ENCODE measurements at places on chromosomes 3 and 15. TPM values are rescaled to one million over a fixed set of nuclear protein-coding genes. Genes with fewer than 3 reads are reported as not detected.

GRCh38 chr3:2735392-2735894, 374.7 kb downstream of the IL5RA start:
- DNase-seq = no peak

GRM2 gene
- 0.41 TPM for total RNA-seq

- DNase-seq = peak; percentile 89
These were observed 50.7 kb downstream of the UMPS start for GRCh38 chr3:124780761-124781475.

GRCh38 chr3:76551739-76552138, 488.2 kb upstream of the ROBO2 start:
- no peak for DNase-seq

- no peak for DNase-seq
These were observed 8.1 kb downstream of the ARIH2 start for GRCh38 chr3:48926425-48927392.

ZBTB47 gene
- 118 TPM for total RNA-seq

DNA sequence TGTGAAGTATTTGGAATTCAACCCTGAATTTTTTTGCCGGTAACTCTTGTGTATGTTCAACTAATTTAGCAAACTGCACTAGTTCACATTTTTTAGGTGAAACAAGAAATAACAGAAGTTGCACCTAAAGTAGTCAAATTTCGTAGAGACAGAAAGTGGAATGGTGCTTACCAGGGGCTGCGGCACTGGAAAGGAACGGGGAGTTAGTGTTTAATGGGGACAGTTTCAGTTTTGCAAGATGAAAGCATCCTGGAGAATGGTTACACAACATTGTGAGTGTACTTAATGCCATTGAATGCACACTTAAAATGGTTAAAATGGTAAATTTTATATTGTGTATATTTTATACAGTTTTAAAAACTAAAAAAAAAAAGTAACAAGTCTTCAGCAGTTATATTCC, 27.4 kb downstream of the PPARG start:
- DNase-seq = no peak

GRCh38 chr15:45112143-45112590, 1.8 kb downstream of the DUOX2 start:
- no peak for DNase-seq

- no peak for DNase-seq
These were observed 187.2 kb downstream of the CACNA2D3 start for GRCh38 chr3:54309601-54310000.

GRCh38 chr3:104397713-104398112, 969.0 kb upstream of the ALCAM start:
- DNase-seq = no peak

GRCh38 chr3:52238193-52238760, 681 bp downstream of the TWF2 start:
- no peak for DNase-seq

DNA sequence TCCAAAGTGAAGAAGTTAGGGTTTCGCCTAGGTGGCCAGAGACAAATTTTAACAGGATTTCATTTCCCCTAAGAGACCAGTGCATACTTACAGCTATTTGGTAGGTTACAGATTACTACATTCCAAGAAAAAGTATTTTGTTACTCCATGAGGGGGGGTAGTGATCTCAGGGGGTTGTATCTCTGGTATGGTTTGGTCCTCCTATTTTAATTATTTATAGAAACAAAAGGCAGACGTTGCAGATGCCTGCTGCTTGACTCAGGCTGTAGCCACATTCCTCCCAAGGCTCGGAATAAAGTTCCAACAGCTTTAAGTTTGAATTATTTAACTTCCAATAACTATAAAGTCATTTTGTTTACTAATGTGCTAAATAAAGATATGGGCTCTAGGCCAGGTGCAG, 1.3 kb upstream of the TRIM59 start:
- no peak for DNase-seq

DNA sequence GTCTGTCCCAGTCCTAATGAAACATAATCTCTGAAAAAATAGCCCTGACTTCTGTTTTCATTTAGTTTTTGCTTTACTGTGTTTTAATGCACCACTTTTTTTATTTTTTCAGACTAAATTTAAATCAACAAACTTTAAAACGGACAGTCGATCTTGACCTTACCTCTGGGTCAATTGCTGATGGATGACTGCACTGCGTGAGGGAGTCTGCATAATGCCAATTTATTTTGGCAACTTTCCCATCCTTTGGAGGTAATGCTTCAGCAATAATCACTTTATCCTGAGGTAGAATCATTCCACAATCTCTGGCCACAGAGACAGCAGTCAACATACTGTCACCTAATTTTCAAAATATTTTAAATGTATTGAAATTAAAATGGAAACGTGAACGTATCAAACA, 32.5 kb upstream of the GP5 start:
- no peak for DNase-seq

ZNF770 gene
- total RNA-seq = 41.3 TPM

CHRNA3 gene
- 0.25 TPM for total RNA-seq

MORC1 gene
- total RNA-seq = not detected

- no peak for DNase-seq
These were observed 25.0 kb downstream of the MIX23 start for GRCh38 chr3:122357828-122358702.

- no peak for DNase-seq
These were observed 3.4 kb downstream of the CYP1A2 start for GRCh38 chr15:74752011-74752410.

RTP1 gene
- not detected for total RNA-seq

C3orf20 gene
- total RNA-seq = not detected

DNA sequence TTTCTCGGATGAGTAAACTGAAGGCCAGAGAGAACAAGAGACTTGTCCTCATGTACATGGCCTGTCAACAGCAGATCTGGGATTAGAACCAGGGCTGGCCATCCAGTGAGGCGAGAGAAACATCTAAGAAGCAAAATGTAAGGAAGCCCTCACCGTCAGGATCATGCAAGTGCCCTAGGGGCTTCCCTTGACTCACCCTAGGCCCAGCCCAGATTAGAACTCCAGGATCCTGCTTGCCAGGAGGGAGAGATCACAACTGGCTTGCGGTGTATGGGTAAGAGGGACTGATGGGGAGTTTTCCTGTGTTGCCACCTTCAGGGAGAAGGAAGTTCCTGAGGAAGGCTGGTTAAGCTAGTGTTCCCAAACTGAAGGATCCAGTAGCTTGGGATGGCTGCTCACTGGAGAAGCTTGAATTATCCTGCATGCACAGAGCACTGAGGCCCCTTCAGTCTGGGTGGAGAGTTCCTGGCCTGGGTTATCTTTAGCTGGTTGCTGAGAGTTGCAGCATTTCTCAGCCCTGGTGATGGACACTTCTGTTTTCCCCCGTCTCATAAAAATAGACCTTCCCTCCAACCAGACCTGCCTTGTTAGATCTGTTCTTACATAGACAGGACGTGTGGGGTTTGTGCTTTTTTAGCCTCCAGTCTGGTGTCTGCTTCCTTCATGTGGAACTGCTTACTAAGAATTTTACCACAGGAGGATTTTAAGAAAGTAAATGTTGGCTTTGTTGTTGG, 28.2 kb upstream of the XIRP1 start:
- DNase-seq = no peak
